ENCODE measurements at places on chromosomes 3 and 15.

DNA sequence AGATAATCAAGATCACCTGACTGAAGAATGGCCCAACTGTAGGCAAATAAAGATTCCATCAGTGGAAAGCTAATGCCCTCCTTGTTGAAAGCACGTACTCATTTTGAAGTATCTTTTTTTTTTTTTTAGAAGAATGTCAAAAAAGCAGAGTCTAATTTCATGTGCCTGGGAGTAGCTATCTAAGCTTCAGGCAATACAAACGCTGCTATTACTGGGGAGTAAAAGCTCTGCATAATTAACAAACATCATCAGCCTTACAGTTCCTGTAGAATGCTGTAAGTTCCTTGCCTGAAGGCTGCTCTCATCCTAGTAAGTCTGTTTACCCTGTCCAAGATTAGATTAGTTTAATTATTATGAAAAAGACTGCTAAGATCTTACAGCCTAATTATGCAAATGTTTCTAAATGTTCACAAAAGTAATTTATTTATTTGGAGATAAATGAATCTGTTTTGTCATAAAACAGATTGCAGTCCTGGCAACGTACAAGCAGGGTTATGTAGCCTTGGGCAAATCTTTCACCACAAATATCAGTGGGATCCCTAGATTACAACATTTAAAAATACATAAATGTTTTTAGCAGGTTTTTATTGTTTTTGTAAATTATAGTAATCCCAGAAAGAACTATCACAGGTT, 451.3 kb upstream of the AGTR1 start:
- no peak for DNase-seq

DNA sequence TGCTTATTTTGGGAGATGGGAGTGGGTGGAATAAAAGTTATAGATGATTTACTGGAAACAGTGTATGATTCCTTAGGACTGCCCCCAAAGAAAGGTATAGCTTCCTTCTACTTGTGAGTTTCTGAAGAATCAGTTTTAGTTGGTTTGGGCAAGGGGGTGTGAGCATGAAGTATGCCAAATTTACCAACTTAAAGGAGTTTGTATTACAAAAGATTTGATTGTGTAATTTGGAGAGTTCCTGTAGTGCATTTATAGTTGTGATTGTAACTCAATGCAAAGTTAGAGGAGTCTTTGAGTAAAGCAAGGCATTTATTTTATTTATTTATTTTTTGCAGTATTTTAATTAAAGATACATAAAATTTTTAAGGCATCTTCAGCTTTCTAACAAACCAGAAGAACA, 42.8 kb downstream of the TSC22D2 start:
- no peak for DNase-seq

GRCh38 chr15:67992834-67993233, 61.3 kb upstream of the PIAS1 start:
- DNase-seq: no peak

DNA sequence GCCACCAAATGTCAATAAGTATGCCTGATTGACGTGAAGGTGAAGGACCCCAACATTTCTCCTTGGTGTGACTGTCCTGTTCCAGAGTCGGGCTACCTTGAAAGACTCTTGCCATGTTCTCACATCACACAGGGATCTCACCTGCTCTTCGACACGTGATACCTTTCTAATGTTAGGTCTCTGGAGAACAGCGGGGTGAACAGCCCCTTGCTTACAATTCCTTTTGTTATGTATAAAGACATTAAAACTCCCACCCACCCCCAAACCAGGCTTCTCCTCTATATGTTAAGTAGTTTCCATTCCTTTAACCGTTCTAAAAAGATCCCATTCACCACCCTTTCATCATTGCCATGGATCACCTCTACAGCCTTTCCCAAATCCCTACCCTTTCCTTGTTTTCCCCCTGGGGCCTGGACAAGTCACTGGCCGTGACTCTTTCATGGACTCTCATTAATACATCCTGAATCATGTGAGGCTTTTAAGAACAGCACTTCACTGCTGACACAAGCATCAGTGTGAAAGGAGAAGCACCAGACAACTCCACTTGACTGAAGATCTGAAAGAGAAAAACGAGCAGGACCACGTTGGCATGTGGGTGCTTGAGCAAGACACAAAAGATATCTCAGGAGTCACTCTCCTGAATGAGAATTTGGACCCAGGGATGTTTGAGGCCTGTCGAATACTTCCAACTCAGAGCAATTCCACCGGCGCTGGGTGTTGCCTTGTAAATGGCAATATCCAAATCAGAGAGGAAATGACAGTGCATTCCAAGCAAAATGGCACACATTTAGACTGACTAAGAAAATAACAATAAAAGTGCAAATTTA, 115.0 kb downstream of the FOXP1 start:
- DNase-seq: no peak

DNA sequence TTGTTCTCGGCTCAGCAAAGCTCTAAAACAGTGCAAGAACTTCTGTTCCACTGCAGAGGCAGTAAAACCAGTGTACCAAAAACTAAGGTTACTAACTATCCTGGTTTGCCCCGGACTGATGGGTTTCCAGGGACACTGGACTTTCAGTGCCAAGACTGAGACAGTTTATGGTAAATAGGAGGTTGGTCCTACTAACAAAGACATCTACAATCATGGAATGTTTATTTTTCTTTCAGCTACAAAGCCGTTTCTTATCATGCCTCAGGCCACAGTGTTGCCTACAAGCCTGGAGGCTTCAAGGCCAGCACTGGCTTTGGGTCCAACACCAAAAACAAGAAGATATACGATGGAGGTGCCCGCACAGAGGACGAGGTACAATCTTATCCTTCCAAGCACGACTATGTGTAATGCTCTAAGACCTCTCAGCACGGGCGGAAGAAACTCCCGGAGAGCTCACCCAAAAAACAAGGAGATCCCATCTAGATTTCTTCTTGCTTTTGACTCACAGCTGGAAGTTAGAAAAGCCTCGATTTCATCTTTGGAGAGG, 20.8 kb downstream of the CLDN18 start:
- no peak for DNase-seq

- no peak for DNase-seq
Observed at GRCh38 chr3:146823622-146824021, 218.5 kb upstream of the PLSCR5 start.
